CD4-positive, alpha-beta T cell treated with Interleukin-1 beta for 1 hour (primary cell): ENCODE measurements at places on chromosomes 12 and 14.

GRCh38 chr14:22341049-22341448 lies 248.0 kb downstream of the DAD1 start:
- DNase-seq = no peak

DNA sequence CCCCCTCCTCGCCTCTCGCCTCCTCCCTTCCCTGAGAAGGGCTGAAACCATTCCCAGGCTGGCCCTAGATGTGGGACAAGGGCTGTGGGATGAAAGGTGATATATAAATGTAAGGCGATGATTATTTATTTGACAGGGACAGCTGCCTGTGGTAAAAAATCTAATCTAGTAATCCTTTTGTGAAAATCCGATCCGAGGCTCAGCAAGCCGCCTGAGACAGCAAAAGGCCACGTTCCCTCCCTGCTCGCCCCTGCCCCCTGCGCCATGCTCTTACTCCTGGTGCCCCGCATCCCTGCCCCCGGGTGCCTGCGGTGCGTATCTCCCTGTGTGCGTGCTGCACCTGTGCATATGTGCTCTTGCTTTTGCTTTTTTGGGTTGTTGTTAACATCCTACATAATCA lies 65.2 kb downstream of the TSPAN9 start:
- DNase-seq = no peak

DNA sequence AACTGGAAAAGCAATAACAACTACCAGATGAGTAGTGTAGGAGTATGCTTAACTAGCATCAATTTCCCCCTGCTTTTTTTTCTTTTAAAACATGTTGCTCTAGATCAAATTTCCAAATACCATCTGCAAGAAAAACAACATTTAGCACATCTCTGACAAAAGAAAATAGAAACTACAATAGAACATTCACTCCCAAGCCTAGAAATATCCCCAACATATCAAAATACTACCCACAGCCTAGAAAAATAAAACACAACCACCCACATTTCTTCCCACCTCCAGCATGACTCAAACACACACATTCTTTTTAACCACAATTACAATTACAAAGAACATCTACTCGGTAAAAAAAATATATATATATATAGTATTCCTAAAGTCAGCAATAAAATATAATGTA lies 120.0 kb downstream of the PPFIA2 start:
- no peak for DNase-seq

GRCh38 chr12:98403385-98403784 lies 112.0 kb upstream of the TMPO start:
- no peak for DNase-seq

- no peak for DNase-seq
Observed at GRCh38 chr14:87252103-87252502, 740.9 kb downstream of the GALC start.

- DNase-seq = no peak
Observed at GRCh38 chr12:49843411-49843810, 505 bp upstream of the BCDIN3D start.

- no peak for DNase-seq
Observed at GRCh38 chr14:104206281-104206904, 68.0 kb downstream of the KIF26A start.
